KG1 (cell line): ENCODE measurements at places on chromosomes 6 and 20.
A peak's percentile ranks its signal among the peaks of the same experiment; 100 is the strongest.

DNA sequence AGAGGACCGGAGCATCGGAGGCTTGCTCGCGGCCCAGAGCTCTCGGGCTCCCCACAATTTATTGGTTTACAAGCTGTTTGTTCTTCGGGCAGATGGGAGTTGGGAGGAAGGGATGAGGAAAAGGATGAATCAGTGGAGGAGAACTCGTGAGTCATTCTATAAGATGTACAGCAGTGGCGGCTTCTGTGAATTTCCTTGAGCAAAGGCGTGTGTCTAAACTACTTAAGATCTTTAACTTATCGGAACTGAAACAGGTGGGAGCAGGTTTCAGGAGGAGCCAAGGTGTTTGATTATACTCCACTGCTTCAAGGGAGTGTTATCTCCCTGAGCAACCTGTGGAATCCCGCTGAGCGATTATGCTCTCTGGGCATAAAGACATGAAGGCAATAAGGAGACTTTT is 50.5 kb upstream of the IBTK start:
- no peak for DNase-seq

DNA sequence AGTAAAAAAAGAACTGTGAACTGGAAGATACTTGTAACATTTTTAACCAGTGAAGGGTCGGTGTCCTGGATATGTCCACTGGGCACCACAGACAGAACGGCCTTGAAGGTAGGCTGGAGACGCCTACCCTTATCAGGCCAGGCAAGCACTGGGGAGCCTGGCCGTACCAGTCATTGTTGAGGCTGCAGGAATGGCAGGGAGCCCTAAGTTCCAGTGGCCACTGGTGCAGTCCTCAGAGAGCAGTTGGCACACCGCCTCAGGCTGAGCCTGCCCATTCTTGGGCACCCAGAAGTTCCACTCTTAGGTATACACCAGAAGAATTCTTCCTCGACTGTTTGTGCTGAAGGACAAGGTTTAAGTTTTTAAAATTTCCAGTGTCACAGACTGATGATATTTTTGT is 20.5 kb downstream of the DNAJC5 start:
- no peak for DNase-seq

DNA sequence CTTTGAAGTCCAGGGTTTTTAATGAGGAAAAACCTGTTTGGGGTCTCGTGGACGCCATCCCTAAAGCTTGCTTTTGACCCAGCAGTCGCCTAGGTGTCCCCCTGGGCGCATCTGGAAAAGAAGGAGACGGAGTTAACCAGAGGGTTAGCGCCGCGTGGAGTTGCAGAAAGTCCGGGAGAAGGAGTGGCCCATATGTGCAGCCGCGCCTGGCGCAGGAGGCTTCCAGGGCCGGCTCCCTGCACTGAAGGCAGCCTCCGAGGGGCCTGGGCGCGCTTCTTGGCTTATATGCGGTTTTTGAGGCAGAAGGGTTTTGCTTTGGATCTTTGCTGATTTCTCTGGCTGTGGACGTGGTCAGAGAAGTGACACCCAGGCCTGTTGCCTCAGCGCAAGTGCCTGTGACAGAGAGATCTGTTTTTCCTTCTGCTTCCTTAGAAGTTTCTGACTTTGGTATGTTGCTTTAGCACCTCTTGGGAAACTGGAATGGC is 987 bp downstream of the TMEM181 start:
- no peak for DNase-seq

- DNase-seq, result peak; percentile 3
These were observed 131.6 kb upstream of the ESR1 start for GRCh38 chr6:151675746-151676459.

DNA sequence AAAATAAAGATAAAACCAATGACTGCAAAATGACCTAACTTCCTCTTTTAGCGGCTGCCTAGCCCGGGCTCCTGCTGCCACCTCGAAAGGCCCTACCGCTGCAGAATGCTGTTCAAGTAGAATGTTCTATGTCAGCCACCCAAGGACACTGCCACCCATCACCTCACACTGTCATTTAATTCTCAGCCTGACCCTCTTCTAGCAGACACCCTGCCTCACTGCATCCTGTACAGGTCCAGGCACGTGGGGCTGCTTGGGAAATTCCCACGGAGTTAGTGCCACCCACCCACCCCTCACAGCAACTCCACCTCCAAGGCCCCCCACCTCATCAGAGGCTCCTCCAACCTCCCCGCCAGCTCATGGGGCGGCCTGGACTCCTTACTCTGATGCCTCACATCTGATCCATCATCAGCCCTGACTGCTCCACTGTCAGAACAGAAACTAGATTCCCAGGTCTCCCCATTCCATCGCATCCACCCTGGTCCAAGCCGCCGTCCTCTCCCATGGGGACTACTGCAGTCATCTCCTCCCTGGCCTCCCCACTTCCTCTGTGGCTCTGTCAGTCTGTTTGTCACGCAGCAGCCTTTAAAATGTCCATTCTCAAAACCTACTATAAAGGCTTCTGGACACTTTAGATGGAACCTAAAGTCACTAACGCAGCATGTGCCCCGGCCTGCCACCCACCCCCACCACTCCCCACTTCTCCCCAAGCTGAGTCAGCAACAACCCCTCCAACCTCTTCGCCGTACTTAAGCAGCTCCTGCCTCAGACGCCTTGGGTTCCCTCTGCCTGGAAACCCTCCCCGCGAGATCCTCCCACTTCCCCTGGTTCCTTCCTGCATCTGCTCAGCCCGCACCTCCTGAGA is 17.0 kb downstream of the NFATC2 start:
- peak; percentile 68 for DNase-seq

GRCh38 chr6:132114201-132114825 is 163.1 kb upstream of the CCN2 start:
- no peak for DNase-seq

GRCh38 chr6:919500-919899 is 226.6 kb upstream of the EXOC2 start:
- no peak for DNase-seq

- DNase-seq, result no peak
These were observed 292.7 kb downstream of the ESR1 start for GRCh38 chr6:152100183-152100618.

DNA sequence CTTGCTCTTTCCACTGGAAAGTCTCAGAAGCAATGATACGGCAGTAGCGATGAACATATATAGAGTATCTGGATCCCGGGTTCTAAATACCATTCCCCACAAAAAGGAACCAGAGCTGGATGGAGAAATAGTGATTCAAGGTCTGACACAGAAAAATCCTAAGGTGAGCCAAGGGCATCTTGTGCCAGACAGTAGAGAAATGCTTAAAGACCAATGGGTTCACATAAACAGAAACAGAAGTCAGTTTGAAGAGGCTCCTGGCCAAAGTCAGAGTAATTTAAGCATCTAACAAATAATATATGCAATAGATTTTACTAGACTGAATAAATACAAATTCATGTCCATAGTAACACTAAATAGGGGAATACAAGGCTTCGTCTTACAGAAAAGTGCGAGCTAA is 54.7 kb downstream of the RGS17 start:
- no peak for DNase-seq

DNA sequence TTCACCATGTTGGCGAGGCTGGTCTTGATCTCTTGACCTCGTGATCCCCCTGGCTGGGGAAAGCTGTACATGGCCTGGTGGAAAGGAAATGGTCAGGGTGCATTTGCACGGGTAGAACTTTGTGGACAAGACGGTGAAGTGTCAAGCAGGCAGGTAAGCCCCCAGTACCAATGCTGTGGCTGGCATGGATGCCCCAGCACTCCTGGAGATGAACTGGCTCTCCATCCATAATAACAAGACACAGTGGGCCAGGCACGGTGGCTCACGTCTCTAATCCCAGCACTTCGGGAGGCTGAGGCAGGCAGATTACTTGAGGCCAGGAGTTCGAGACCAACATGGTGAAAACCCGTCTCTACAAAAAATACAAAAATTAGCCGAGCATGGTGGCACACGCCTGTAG is 37.3 kb upstream of the TMEM181 start:
- DNase-seq, result no peak

DNA sequence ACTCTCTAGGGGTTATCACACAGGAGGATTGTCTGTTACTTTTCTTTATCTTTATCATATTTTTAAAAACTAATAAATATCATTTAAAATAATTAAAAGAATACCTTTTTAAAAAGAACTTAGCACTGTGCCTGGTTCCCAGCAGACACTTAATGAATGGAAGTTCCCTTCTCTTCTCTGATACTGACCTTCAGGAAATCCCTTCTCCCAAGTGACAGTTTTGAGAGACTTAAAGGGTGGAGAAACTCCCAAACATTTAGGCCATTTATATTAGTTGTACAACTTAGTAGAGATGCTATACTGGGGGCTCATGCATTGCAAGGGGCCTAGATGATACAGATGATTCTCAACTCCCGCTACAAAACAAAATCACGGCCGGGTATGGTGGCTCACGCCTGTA is 18.5 kb downstream of the MAP1LC3A start:
- no peak for DNase-seq

- DNase-seq, result no peak
These were observed 41.4 kb downstream of the MDFI start for GRCh38 chr6:41679696-41680095.

DNA sequence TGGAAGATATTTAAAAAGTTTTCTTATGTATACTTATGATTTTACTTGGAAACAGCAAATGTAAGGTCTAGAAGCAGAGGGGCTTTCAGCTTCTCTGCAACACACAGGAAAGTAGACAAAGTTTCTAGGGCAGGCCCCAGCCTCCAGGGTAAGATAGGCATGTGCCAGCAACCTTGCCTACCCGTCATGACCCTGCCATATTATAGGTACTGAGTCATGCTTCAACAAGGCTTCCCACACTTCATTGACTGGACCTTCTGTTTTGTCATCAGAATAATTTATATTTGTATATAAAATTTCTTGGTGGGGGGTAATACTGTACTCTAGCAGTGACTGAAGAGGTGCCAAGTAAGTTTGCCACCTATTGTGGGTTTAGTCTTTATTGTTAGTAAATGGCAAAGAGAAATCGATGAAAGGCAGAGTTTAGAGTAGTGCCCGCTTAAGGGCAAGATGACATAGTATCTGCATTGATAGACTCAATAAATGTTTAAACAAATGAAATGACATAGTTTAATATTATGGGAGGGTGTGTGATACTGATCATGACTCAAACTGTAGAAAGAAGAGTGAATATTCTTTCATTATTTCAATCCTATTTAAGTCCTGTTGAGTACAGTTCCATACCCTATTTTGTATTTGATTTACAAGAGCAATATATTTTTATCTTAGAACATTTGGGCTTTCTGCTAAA is 95.6 kb downstream of the JARID2 start:
- no peak for DNase-seq

- DNase-seq, result no peak
These were observed 397.9 kb downstream of the SAMD5 start for GRCh38 chr6:147906361-147906760.

- no peak for DNase-seq
These were observed 14.9 kb upstream of the SLC22A23 start for GRCh38 chr6:3471711-3472110.

DNA sequence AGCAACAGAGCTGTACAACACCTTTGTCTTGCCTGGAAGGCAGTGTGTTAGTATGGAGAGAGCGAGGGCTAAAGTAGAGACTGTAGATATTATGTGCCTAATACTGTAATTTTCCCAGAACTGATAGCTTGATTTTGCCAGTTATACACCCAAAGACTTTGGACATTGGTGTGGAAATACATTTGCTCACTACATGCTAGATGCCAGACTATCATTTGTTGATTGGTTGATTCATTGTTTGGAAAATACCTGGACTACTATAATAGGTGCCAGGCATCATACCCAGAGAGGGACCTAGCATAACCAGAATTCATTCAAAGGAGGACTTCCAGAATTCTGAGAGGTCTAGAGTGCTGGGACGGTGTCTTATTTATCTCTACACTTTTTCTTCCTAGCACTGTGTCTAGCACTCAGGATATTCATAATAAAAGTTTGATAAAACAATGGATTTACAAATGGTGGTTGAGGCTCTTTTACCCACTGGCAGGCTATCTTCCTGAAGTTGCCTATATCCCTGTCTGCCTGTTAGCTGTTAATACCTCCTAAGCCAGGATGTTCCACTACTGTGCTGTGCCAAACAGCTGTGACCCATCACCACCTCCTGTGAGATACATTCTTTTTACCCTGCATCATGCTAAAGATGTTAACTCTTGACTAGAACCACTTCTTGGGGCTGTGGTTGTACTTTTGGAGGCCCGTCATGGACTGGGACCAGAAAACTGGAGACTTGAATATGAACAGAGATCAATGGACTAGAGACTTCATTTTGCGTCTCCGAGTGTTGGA is 72.2 kb upstream of the FUCA2 start:
- no peak for DNase-seq

DNA sequence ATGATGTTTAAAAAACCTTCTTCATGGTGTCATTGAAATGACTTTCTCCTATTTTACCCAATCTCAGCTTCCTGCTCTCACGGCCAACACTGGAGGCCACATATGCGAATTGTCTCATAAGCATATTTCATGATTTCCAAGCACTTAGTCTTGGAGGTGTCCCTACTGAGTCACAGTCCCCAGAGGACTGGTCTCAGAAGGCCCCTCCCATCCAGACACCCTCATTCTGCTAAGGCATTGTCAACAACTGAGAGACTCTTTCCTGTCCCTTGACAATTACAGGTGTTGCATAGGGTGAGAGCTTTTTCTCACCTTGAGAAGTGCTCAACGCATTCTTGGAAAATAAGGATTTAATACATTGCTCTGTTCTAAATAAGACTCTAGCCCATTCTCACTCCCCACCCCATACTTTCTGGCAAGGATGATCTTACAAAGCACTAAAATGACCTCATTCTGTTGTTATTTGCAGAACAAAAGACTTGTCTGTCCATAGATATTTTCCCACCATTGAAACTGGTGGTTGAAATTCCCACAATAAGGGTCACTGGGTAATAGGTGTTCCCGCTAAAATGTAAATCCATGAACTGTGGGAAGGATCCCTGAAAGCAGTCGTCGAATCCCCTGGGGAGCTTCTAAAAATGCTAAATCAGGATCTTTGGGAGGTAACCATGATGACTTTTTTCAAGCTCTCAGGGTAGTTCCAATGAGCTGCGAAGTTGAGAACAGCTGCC is 32.3 kb upstream of the SLC22A23 start:
- DNase-seq, result no peak

GRCh38 chr6:31355583-31355948 is 1.4 kb downstream of the HLA-B start:
- DNase-seq, result no peak

DNA sequence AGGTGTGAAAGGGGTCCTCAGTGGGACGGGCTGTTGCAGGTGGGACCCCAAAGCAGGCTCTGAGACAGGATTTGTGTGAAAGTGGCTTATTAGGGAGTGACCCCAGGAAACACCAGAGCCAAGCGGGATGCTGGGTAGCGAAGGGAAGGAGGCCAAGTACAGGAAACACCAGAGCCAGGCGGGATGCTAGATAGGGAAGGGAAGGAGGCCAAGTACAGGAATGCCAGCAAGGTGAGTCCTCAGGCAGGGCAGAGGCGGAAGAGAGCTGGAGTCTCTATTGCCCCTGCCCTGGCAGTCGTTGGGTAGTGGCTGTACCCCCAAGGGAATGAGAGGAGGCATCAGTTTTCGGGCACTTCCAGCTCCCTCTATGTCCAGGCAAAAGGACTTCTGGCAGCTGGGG is 30.5 kb upstream of the TGM2 start:
- no peak for DNase-seq

GRCh38 chr6:86016077-86016476 is 373.4 kb upstream of the SYNCRIP start:
- DNase-seq, result no peak
